Effector CD4-positive, alpha-beta T cell (primary cell): ENCODE measurements at places on chromosomes 3 and 15.

DNA sequence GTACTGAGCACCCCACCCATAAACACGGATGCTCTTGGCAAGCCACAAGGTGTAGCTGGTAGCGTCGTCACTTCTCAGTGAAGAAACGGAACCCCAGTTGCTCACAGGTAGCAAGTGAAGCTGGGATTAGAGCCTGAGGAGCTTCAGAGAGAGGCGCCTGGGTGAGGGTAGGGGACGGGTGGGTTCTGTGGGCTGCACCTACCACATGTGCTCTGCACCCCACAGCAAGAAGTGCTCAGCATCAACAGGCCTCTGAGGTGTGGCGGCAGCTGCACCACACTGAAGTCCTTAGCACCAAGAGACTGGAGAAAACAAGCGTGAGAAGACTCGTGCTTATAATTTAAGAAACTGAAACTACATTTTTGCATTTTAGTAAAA, 9.8 kb downstream of the MAP6D1 start:
- DNase-seq, result no peak

- DNase-seq, result no peak
These were observed 24.6 kb downstream of the PGBD4 start for GRCh38 chr15:34126522-34126921.

GRCh38 chr3:177824841-177825240, 627.6 kb upstream of the TBL1XR1 start:
- no peak for DNase-seq

DNA sequence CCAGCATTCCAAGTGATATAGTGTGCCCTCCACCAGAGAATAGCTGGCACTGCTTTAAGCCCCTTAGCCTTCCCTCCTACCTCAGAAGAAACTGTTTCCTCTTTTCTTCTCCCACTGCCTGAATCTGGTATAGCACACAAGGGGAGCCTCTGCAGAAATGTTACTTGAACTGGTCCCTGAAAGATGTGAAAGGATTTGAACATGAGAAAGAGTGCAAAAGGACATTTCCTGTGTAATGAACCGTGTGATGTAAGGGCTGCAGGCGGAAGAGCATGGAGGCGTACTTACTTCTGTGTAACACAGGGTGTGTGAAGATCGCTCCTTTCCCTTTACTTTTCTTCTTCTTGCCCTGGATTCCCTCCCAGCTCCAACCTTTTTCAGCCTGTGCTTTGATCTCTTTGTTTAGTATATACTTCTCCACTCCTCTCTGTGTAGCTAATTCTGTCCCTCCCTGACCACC, 8.4 kb downstream of the TMOD3 start:
- no peak for DNase-seq
